NCI-H1436 (cell line): ENCODE measurements at places on chromosomes 7 and 10.

GRCh38 chr7:127107601-127108007, 145.1 kb downstream of the GRM8 start:
- no peak for DNase-seq

DNA sequence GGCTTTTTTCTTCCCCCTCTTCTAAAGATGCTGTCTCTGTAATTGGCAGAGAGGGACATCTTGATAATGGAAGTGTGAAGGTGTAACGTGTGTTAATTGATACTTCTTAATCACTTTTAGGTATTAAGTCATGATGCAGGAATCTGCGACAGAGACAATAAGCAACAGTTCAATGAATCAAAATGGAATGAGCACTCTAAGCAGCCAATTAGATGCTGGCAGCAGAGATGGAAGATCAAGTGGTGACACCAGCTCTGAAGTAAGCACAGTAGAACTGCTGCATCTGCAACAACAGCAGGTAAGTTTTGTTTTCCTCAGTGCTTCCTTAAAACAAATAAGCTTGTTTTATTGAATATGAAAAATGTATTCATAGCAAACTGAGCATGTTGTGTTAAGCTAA, 11.8 kb downstream of the FOXP2 start:
- DNase-seq, result no peak

DNA sequence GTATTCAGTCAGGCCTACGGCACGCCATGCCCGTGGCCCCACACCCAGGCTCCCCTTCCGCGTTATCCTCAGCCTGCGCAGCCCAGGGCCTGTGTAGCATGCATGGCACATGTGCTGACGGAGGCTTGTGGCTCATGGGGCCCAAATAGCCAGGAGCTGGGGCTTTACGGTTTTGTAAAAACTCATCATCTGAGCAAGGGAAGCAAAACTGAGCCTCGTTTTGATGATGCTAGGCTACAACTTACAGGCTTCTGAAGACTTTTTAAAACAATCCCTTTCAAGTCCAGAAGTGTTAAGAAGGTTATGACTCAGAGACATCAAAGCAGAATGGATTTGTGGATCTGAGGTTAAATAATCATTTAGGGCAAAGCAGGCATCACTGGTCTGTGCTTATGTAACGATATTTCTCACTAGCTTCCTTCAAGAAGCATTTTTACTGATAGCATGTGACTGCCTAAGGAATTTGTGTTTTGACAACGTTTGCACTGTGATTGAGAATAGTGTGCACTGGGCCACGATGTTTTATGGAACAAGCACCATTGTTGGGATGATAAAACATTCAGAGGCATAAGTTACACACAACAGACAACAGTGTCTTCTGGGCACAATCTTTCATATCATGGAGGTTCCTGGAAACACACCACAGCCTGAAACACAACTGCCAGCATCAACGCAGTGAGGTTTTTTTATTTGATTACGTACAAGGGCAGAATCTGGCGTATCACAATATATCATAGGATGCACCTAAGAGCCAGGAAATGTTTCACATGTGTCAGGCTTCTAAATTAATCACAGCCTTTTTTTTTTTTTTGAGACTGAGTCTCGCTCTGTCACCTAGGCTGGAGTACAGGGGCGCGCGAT, 274.3 kb downstream of the CCDC3 start:
- DNase-seq, result no peak

GRCh38 chr10:29150010-29150409, 138.9 kb upstream of the LYZL1 start:
- DNase-seq, result no peak

- DNase-seq, result no peak
These were observed 99.9 kb downstream of the OAT start for GRCh38 chr10:124318811-124319210.

DNA sequence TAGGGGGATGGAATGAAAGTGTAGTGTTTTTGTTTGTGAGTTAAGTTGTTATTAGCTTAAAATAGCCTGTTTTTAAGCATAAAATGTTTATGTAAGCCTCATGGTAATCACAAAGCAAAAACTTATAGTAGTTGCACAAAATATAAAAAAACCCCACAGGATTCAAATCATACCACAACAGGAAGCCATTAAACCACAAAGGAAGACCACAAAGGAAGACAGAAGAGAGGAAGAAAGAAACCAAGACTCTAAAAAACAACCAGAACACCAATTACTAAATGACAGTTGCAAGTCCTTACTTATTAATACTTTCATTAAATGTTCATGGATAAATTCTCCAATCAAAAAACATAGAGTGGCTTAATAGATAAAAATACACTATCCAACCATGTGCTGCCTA, 63.6 kb downstream of the ANKRD7 start:
- no peak for DNase-seq

DNA sequence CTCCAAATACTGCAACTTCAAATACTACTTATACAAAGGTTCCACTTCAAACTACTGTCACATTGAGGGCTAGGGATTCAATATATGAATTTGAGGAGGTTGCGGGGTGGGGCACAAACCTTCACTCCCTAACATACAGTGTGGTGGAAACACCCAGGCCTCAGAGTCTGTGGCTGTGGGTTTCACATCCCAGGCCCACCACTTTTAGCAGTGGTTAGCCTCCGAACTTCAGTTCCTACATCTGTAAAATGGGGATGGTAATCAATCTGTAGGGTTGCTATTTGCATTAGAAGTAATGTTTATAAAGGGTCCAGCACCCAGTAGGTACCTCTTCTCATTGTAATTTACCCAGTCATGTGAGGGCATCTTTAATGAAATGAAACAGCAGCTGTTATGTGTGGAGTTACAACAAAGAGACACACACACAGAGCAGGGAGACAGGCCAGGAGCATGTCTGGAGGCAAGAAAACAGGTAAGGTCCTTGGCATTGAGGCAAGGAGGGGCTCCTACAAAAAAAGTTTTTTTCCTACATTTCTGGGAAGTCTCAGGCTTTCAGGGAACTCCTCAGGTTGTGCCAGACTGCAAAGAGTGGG, 570.9 kb downstream of the LRMDA start:
- no peak for DNase-seq

DNA sequence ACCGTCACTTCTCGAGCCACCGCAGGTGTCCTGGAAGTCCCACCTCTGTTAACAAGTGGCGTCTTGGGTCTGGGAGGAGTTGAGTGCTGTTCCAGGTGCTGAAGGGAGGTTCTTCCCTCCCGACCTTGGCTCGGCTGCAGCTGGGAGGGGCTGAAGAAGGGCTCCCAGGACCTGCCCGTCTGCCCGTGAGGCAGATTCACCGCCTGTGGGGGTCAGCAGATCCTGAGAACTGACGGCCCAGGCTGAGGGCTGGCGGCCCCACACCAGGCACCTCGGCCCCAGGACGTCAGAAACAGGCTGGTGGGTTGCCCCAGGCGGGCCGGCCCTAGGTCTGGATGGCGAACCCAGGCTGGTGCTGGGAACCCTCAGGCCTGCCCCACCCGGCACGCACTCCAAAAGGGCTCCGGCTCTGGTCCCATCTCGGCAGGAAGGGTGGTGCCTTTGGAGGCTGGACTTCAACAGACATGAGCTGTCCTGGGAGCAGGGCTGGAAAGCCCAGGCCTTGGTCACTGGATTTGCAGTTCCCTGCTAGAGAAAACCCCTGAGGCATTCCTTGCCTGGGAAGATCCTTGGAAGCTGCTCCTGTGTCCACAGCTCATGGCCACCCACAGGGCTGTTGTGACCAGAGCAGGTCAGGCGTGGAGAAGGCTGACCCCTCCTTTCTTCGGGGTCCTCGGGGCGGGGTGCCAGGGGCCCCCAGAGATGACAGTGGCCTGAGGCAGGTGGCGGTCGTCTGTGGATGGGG, 42.6 kb upstream of the CFAP46 start:
- DNase-seq, result no peak

DNA sequence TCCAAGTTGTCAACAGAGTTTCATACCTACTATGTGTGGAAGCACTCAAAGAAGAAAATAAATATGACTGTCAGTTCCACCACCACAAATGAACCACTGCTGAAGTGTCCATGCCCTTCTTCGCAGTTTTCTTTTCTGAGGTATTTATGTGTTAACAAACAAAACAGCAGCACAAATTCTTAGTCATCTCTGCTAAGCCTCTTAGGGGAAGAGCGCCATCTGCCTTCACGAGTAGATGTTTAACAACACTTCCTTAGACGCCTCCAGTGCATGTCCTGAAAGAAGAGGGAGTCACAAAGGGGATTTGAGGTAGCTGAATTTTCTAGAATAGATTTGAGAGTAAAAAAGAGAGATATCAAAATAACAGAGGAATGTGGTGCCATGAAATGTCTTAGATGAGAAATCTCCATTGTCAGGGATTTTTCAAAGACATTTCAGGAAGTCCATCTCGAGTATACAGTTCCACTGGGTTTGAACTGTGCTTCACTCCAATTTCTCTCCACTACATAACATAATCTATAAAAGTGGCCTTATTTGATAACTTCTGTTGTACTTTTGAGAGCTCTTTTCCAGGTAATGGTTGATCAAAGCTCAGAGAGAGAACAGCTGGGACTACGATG, 775.3 kb upstream of the POM121L12 start:
- DNase-seq, result no peak

DNA sequence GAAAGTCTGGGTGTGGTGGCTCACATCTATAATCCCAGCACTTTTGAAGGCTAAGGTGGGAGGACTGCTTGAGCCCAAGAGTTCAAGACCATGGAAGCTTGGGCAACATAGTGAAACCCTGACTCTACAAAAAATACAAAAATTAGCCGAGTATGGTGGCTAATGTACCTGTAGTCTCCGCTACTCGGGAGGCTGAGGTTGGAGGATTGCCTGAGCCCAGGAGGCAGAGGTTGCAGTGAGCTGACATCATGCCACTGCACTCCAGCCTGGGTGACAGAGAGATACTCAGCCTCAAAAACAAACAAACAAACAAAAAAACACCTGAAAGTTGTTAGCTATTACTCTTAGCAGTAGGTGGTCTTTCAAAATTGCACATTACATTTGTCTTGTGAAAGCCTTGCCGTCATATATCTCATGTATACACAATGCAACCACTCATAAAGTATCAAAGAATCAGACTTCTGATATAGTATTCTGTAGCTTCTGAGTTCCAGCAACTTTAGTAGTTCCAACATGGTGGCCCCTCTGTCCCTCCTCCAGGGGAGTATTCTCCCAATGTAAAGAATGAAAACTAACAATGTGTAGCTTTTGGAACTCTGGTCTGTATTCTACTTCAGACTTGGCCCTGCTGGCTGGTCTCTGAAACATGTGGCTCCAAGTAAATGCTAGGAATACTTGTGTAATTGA, 101.5 kb downstream of the ZNF92 start:
- no peak for DNase-seq

DNA sequence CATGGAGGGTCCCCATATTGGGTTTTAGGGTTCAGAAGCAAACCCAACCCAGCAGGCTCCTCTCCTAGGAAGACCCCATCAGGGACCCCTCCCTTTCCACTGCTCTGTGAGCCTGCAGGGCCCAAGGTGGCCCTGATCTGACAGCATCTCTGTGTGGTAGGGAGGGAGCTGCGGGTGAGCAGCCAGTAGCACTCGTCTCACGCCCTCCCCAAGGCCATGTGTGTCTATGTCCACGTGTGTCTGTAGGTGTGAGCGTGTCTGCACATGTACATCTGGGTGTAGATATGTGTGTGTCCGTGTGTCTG, 103.5 kb upstream of the FAM20C start:
- DNase-seq, result no peak

GRCh38 chr7:132956556-132956955, 125.3 kb downstream of the CHCHD3 start:
- DNase-seq, result no peak

DNA sequence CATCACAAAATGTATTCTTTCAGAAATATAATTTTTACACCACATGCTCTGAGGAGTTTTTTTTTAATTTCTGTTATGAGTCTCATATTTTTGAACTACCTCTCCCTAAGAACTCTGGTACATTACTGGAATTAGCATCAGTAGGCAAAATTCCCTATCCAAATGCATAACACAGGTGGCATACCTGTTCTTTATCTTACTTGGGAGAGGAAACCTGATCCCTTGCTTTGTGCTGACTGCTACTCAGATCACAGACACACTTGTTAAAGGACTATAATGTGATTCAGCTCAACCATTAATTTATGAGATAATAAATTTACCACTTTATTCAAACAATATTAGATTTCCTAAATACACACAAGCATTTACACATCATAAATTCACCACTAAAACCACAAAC, 617.2 kb downstream of the GRM8 start:
- DNase-seq, result no peak

DNA sequence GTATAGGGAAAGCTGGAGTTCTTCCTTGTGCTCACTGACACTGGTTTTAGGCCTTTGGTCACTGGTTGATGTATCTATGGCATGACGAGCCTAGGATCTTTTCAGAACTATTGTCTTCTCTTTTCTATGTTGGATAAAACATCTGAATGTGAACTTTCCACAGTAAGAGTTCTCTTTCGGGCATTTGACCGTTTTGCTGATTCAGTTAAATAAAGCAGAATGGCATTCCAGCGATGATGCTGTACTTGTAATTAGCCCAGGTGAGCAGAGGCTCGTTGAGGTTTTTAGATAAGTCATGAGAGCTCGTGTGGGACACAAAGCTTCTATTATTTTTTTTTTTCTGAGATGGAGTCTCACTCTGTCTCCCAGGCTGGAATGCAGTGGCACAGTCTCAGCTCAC, 160.2 kb upstream of the DPP6 start:
- no peak for DNase-seq

DNA sequence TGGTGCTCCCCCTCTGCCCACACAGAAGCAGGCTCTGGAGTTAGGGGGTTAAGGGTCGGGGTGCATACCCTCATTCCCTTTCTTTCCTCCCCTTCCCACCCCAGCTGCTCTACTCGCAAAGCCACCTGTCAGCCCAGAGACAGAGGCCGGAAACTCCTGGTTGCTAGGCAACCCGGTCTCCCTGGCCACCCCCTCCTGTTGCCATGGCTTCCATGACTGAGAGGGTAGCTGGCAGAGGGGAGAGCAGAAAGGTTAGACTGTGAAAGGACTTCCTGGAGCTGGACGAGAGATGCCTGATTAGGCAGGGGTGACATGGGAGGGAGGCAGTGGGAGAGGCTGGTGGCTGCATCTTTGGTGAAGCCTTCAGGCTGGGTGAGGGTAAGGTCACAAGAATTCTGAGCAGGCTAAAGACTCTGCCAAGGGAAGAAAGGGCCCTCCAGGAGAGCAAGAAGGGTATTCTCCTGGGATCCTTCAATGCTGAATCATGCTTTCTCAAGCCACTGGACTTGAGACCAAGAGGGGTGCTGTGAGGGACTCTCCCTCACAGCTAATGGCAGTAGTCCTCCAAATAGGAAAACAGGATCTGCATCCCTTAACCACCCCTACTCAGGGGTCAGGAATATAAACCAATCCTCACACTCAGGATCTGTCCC, 5.4 kb downstream of the PSD start:
- DNase-seq, result peak; percentile 85

DNA sequence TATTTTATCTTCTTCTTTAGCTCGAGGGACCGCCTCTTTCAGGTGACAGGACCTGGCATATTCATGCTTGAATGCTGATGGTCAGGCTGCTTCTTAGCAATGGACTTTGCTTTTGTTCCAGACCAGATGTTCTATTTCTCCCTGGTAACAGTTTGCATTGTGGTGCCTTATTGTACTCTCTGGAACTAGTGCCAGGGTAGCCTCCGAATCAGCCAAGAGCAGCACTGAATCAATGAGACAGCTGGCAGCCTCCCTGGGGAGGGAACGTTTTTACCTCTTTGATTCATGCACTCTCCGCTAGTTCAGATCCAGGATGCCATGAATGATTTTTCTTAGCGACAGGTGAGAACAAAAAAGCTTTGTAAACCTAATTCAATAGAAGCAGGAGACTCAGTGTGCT, 54.1 kb upstream of the NXPH1 start:
- DNase-seq, result peak; percentile 80
